Activated B cell treated with CpG ODN at 0.5 μM for 24 hours (primary cell): ENCODE measurements at places on chromosomes 7 and 10. TPM values are rescaled to one million over a fixed set of nuclear protein-coding genes. Genes with fewer than 3 reads are reported as not detected.

- no peak for DNase-seq
Observed at GRCh38 chr7:108282427-108282996, 152.4 kb upstream of the LAMB4 start.

- no peak for DNase-seq
Observed at GRCh38 chr10:116850058-116850611, 836 bp downstream of the ENO4 start.

DNA sequence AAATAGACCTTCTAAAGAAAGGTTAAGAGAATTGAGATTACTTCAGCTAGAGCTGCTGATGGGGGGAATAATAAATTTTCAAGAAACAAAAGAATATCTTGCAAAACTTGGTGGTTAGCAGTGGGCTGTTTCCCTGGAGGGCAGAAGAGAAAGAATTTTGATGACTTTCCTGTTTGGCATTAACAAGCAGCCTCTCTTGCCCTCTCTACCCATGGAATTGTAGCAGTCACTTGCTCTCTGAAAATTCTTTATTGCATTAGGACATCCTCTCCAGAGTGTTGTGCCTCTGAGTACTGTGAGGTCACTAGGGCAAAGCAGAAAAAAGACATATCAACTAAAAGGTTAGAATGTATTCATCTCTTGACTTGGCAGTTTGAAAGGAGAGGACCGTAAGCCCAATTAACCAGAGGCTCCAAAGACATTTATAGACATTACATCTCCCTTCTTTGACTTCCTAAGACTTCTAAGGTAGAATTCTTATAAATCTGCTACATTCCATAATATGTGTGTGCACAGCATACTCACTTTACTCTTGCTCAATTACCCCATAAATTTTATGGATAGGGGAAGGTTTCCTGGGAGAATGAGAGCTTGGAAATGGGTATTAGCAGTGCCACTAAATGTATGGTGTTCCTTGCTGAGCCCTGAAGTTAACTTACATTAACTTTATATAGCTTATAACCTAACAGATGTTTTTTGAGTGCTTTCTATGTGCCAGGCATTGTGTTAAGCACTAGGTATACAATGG lies 215.3 kb downstream of the KIF20B start:
- DNase-seq: no peak

GRCh38 chr7:13874783-13875182 lies 114.7 kb downstream of the ETV1 start:
- DNase-seq: no peak

DNA sequence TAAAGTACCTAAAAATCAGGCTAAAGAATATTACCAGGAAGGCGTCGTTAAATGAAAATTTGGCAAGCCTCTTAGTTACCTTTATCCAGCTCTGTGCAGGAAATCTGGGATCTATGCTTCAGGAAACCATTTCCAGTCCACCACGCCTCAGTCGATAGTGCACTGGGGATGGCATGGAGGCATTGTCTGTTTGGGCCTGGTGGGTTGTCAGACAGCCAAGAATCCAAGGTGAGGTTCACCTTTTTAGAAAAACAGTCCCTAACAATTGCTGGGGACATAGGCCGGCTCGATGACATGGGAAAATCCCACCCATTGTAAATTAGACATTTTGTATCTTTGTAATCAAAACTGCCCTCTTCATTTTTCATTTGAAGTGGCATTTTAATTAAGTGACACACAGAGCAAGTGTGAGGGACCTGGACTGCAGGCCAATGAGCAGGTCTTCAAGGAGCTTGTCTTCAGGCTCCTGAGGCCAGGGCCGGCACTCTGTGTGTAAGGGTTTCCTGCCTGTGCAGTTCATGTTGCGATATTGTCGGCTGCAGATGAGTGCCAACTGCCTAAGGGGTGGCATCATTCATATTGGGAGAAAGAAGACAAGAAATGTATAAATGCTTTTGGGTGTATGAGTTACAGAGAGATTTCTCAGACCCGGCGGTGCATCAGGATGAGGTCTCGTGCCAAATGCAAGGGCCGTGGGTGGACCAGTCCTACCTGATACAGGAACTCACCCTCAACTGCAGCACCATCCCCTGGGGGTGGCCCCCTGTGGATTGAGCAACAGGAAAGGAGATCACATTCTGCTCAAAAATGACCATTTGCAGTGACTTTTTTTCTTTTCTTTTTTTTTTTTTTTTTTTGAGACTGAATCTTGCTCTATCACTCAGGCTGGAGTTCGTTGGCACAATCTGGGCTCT lies 80.8 kb downstream of the PTPRE start:
- DNase-seq: no peak

GRCh38 chr10:28307267-28307666 lies 4.4 kb upstream of the MPP7 start:
- no peak for DNase-seq

GRCh38 chr10:93096901-93097300 lies 23.2 kb downstream of the CYP26A1 start:
- DNase-seq: no peak

DNA sequence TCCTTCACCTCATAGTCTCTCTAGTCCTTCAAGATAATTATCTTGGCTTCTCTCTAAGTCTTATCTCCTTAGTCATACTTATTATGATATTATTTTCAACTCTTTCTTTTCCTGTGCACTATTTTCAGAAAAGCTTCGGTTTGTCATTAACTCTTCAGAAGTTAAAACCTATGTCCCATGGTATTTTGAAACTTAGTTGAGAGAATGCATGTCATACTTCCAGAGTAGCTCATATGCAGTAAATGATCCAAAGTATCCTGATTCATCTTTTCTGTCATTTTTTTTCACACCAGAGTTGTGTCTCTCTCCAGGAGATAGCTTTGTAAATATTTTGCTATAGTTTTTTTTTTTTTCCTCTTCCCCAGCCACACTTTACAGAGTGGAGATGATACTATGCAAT lies 1008.6 kb downstream of the NRG3 start:
- DNase-seq: no peak

GRCh38 chr10:120005207-120006201 lies 113.0 kb downstream of the SEC23IP start:
- no peak for DNase-seq

DNA sequence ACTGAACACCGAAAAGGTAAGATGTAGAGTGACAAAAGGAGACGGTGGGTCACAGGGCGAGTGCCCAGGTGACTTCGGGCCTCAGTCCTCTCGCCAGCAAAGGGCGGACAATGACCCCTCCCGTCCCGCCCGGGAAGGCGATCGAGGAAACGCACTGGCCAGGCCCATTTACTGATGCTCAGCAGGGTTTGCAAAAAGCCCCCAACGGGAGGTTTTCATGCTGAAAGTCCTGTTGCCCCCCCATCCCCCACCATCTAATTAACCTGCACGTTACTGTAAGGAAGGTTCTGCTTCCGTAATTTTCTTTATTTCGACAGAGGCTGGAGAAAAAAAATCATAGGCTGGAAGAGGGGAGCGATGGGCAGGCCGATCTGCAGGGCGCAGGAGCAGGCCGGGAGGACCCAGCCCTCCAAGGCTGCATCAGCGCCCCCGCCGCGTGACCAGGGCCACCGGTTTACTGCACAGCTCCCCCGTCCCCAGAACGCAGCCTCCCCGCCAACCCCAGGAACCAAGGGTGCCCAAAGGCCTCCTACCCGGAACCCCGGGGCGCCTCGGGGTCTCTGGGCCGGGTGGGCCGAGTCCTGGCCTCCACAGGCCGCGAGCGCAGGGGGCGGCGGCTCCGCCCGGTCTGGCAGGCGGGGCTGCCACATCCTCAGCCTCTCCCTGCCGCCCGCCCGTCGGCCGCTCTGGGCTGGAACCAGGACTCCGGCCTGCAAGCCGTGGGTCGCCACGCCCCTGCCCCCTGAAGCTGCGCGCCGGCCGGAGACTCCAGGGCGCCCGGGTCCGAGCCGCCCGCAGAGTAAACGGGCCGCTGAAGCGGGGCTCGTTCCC lies 613 bp downstream of the OAT start:
- peak; percentile 54 for DNase-seq

DNA sequence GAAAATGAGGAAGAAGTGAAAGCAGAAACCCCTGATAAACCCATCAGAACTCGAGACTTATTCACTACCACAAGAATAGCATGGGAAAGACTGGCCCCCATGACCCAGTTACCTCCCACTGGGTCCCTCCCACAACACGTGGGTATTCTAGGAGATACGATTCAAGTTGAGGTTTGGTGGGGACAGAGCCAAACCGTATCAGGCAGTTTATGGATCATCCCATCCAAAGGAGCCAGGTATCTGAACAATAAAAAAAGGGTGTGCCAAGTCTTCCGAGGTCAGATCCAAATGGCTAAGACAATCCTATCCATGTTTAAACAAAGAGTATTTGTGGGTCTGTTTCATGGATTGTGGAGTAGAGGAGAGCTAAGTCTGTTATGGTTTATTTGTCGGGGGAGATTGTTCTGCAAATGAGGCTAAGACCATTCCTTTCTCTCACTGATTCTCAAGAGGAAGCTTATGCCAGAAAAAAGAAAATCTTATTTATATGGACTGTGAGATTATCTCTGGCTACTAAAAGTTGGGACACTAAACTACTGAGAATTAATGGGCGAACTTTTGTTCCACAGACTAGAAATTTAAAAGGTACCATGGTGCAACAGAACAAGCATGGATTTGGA lies 203.7 kb downstream of the IPMK start:
- DNase-seq: no peak

DNA sequence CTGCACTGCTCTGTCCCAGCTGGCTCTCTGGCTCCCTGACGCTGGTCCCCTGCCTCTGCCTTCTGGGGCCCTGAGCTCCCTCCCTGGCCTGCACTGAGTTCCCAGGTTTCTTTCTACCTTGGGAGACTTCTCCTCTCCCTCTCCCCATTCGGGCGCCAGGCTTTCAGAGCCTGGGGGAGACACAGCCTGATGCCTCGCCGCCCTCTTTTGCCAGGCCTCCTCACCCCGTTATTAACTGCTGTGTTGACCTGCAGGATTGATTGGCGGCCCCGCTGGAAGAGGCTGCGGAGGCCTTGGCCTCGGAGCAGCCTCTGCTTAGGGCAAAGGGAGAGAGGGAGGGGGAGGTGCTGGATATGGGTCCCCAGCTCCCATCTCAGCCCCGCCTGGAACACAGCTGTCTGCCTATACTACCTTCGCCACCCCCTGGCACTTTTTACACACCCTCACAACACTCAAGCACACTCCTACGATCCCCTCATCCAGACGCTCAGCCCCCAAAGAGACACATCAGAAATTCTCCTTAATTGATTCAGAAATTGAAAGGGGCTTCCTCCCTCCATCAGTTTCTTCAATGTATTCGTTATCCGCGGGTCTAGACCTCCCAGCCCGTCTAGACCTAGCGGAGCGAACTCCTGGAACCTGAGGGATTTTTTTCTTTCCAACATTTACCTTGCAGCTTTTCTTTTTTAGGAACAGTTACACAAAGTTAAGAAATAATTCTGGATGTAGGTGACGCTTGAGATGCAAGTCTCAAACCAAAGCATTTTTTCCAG lies 7.1 kb upstream of the PAX2 start:
- DNase-seq: no peak

GRCh38 chr7:100211342-100211780 lies 8.4 kb upstream of the PVRIG start:
- no peak for DNase-seq

DNA sequence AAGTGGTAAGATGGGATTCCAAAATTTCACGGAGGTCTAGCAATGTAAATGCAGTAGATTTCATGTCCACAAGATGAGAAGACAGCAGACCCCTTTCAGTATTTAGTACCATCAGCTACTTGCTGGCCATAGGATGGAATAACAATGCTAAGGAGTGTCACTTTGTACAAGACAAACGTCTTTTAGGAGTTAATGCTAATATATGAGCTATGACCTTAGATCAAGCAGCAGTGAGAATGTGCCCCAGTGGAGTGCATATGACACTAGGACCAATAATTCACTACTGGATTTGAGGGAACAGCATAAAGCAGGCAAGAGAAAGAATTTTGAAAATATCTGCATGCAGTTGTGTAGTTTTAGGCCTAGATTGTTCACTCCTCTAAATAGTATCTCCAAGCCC lies 182.8 kb upstream of the ZNF804B start:
- no peak for DNase-seq

DNA sequence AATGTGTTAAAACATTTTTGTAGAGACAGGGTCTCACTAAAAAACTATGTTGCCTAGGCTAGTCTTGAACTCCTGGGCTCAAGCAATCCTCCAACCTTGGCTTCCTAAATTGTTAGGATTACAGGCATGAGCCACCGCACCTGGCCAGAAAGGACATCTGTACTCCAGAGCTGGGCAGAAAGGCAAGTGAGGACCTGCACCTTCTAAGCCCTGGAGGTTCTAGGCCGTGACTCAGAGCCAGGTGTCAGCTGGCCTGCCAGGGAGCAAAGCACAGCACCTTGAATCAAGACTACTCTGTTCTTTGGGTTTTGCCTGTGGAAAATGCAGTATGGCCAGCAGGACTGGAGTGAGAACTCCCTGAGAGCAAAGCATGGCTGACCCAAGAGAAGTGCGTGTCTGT lies 396.5 kb downstream of the ADRA2A start:
- DNase-seq: no peak

DNA sequence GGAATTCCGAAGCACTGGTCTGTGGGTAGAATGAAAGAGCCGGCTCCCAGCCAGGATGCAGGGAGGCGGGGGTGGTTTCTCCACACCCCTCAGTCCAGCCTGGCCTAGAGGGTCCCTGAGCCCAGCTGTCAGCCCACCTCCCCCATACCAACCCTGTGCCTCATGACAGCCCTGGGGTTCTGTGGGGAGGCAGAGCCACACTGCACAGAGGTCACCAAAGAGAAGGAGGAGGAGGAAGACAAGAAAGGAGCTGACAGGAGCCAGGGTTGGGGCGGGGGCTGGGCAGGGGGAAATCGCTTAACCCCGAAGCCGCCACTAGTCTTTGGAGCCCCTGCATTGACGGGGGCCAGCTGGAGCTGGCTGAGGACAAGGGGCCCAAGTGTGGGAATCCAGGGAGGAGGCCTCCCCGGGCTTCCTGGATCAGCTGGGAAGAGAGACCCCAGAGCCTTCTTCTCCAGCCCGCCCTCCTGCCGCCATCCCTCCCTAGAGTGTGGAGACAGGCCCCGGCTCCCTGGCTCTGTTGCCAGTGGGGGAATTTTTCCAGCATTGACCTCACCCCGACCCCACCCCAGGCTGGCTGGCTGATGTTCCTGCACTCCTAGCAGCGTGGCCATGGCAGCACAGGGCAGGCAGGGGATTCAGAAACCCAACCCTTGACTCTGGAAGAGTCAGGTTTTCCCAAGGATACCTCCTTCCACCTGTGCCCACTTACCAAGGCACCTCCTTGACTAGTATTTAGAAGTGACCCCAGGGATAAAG lies 32.5 kb downstream of the KAZALD1 start:
- DNase-seq: no peak

- no peak for DNase-seq
Observed at GRCh38 chr10:14782691-14783363, 8.1 kb upstream of the FAM107B start.

GRCh38 chr7:16402091-16402490 lies 19.2 kb downstream of the CRPPA start:
- DNase-seq: no peak

- no peak for DNase-seq
Observed at GRCh38 chr10:30594077-30594476, 35.5 kb downstream of the LYZL2 start.

Gene OPN1SW
- total RNA-seq: not detected in 2 replicates

Gene SNCG
- total RNA-seq: not detected in 2 replicates

Gene SPDYE2
- total RNA-seq: 0.29 TPM in 1 of 2 replicates, not detected in the other

Gene LRRN3
- total RNA-seq: not detected in 2 replicates

Gene TAS2R3
- total RNA-seq: 2.8 and 3.3 TPM in 2 replicates

Gene OR2A5
- total RNA-seq: not detected in 2 replicates
